IMR-90 (cell line): ENCODE measurements at places on chromosomes 4 and X.
A peak's percentile ranks its signal among the peaks of the same experiment; 100 is the strongest.

GRCh38 chrX:119734897-119735339 lies 23.5 kb upstream of the SOWAHD start:
- no peak for DNase-seq

- DNase-seq, result no peak
Observed at GRCh38 chrX:119685225-119686066, 7.5 kb downstream of the SEPTIN6 start.

DNA sequence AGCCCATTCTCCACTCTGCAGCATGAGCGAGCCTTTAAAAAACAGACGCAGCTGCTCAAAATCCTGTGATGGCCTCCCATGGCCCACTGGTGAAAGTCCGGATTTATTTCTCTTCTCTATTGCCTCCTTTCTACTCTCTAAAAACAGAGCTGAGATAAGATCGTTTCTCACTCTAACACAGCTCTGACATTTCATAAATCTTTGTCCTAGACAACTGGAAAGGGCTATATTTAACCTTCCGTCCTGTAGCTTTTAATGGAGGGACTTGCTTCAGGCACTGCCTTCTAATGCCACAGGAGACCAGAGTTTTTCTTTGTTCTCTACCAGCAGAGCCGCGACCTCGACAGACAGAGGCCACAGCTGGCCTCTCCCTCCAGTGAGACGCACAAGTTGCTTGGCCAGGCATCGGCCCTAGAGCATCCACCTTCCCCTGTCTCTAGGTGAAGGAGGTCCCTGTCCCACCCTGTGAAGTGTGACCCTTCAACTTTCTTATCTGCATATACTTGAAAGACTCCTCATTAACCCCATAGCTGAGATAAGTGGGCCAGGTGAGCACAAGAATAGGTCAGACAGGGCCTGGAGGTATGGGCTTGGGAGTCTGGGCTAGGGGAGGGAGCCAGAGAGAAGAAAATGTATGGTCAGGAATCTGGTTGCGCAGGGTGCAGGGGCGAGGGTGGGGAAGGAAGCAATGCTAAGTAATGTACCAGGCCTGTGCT lies 50.0 kb downstream of the RTL5 start:
- no peak for DNase-seq

DNA sequence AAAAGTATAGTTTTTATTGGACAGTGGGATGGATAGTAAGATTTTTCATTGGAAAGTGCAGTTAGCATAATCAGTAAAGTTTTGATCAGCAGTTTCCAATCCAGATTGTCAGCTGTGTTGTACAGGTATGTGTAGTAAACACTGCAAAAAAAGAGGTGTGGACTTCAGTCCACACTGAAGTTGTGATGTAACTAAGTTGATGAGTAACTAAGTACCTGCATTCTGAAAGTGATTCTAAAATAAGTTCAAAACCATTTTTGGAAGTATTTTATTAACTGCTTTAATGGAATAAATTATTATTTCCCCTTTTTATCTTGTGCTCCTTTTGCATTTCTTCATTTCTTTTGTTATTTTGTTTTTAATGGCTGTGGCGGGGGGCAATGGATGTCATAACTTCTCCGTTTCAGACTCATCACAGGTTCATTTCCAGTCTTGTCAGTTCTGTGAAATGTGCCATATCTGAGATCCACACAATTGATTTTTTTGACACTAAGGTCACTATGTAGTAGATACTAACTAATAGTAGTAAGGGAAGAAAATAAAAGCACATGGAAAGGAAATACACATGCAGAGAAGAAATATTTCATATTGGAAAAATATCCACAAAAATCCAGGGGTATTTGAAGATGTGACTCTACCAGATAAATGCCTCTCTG lies 247.5 kb downstream of the GABRG1 start:
- no peak for DNase-seq

- no peak for DNase-seq
Observed at GRCh38 chr4:40571208-40571607, 58.5 kb downstream of the RBM47 start.

- no peak for DNase-seq
Observed at GRCh38 chrX:8604131-8604530, 127.8 kb downstream of the ANOS1 start.

DNA sequence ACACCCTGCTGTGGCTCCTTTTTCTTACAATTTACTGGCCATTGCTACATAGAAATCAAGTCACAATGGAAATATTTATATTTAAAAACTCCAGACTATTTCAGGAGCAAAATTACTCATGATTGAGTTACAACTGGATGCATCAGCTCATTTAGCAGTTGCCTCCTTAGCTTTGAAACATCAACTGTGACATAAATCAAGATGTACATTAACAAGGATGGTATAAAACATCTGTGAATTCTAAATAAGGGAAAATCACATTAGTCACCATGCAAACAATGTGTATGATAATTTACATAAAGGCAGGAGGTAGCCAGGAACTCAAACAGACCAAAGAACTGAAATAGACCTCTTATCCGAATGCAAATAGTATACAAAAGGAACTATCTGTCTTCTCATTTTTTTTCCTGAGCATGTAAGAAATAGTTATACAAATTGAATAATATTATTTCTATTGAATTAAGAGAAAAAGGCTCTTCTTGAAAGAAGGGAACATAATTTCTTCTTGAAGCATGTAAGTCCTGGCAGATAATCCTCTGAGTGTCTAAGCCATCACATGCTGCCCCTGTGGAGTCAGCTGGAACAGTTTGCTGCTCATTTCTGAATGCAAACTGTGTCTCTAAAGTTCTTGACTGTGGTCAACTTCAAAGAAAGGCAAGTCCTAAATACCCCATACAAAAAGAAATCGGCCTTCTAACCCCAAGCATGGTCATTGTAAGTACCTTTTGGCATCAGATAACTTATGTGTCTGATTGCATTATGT lies 151.2 kb downstream of the NAA11 start:
- no peak for DNase-seq

DNA sequence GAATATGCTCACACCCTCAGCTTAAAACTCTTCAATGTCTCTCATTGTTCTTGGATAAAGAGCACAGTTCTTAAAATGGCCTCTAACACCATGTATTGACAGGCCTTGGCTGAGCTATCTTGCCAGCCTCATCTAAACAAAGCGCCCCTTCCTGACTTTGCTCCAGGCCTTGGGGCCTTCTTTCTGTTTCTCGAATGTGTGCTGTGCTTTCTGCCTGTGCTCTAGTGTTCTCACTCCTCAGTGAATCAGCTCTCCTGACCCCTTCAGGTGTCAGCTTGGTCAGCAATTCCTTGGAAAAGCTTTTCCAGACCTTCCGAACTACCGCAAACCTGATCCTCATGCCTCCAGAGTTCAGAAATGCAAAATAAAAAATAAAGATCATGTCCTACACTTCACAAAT lies 346.3 kb upstream of the FSTL5 start:
- DNase-seq, result no peak

GRCh38 chrX:18491587-18492340 lies 66.4 kb downstream of the CDKL5 start:
- DNase-seq, result peak; percentile 21

GRCh38 chrX:154409222-154409871 lies at the start of gene DNASE1L1:
Gene DNASE1L1, minus strand, starts transcription at chrX:154409254. Its CDS starts 3,686 bp downstream, at chrX:154405568.
- peak; percentile 87 for DNase-seq

- no peak for DNase-seq
Observed at GRCh38 chr4:52645300-52645699, 13.8 kb downstream of the USP46 start.

- DNase-seq, result no peak
Observed at GRCh38 chr4:828641-829271, 2.8 kb upstream of the CPLX1 start.

DNA sequence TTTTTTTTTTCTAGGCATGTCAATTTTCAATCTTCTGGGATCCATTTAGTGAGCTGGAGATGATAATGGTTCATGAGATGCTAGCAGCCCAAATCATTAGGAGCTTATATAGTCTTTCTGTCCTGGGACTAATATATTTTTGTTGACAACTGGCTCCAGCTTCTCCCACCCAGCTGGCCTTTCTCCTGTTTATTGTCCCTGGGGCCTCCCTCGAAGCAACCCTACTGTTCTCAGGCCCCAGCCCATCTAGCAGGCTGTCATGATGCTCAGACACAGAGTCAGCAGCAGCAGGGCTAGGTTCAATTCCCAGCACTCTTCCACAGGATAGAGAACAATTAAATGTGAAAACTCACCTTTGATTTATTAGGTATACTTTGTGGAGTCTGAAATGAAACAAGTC lies 127.6 kb upstream of the MID1 start:
- no peak for DNase-seq

GRCh38 chr4:73520821-73521220 lies 39.3 kb downstream of the AFM start:
- peak; percentile 60 for DNase-seq

DNA sequence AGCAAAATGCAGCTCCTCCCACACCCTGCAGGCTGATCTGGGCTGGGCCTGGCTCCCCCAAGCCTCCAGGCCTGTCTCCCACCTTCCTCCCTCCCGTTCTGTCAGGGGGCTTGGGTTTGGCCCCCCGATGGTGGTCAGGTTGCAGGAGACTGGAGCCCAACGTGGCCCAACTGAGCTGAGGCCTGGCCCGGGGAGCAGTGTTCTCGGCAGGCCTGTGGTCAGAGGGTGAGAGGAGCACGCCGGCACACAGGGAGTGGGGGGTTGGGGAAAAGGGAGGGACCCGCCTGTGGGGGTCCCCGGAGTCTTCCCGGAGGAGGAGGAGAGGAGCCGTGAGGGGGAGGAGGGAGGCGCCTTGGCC lies 43.2 kb upstream of the NKX1-1 start:
- DNase-seq, result no peak

DNA sequence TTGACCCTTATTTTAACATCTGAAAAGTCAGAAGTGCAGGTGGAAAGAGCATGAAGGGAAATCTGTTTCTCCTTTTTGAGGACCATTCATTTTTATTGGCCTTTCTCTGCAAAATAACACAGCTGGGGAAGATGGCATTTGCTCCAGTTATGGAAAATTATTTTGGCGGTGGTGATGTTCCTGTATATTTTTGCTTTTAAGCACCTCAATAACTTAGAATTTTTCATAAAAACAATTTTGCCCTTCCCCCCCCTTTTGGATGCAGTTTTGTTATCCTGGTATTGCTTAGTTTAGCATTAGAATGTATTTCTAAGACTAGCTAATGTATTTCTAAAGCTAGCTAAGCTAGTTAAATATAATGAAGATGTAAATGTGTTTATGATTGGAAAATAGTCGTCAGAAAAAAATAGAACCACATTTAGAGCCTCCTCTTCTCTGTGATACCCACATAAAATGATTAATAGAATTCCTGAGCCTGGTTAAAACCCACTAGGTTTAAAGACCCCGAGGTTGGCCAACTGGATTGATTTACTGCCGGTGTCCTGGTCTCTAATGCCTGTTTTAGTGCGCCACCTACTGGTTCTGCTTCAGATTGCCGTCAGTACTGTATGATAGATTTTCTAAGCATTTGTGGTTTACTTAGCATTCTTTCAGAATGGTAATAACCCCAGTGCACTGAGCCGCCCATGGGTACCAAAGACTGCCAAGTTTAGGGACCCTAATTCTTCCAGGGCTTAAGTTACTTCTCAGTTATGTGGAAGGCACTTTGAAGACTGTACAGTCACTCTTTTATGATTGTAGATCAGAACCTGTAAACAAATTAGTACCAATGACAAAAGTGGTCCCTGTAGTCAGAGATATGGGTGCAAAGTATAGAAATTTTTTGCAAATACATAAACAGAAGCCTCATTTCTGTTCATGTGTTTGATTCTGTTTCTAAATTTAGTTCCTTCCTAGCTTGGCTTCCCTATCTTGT lies 11.4 kb downstream of the KLF3 start:
- peak; percentile 88 for DNase-seq
